Fibroblast of skin of back (primary cell): ENCODE measurements at places on chromosomes 7 and 10.
A peak's percentile ranks its signal among the peaks of the same experiment; 100 is the strongest.

GRCh38 chr7:42198974-42199668 is 37.9 kb downstream of the GLI3 start:
- peak; percentile 65 for DNase-seq

- no peak for DNase-seq
Measured at GRCh38 chr7:40093631-40094350, 40.6 kb downstream of the MPLKIP start.

- no peak for DNase-seq
Measured at GRCh38 chr7:38410056-38410455, 136.6 kb upstream of the TARP start.

DNA sequence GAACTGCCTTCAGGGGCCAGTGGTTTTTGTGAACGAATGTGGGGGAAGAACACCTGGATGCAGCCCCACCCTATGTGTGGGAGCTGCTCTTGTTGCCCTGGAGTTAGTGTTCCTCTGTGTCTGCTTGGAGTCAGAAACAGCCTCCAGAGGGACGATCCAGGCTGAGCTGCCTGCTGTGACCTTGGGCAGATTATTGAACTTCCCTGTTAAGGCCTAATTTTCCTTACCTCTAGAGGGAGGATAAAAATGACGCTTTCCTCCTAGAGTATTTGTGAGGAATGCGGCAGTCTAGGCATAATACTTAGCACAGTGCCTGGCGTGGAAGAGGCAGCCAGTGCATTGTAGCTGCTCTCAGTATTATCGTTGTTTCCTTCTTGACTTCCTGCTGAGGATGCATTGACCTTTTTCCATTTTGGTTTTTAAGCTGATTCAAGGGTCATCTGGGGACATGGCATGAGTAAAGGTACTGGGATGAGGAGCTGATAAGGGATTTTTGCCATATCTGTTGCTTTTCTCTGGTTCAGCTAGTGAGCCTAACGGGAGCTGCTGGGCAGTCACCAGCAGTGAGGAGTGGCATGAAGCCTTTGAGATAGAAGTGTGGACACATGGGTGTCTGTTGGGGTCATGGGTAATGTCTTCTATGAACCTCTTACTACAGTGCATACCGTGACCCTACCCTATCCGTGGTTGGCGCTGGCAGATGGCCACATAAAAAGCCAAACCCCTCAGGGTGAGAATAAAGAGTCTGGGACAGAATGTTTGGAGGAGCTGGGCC is 6.4 kb downstream of the ZFYVE27 start:
- DNase-seq = no peak

- DNase-seq = no peak
Measured at GRCh38 chr7:155360495-155361345, 63.0 kb downstream of the INSIG1 start.

- DNase-seq = no peak
Measured at GRCh38 chr7:100802951-100803350, 24.4 kb downstream of the EPHB4 start.

GRCh38 chr7:156927571-156928405 is 21.7 kb upstream of the NOM1 start:
- DNase-seq = no peak

DNA sequence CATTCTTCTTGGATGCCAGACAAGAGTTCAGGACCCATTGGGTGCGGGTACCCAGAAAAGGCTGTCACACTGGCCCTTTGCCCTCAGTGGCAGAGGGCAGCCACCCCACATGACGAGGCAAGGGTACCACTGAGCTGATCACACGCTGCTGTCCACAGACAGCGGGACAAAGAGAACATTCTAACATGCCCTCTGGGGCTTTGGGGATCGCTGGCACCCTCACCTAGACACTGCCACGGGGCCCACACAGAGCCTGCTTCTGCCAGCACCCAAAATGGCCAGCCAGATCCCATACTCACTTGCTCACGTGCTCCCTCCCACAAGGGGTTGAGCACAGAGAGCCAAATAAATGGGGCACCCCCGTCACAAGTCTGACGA is 16.7 kb upstream of the SPOCK2 start:
- no peak for DNase-seq

- no peak for DNase-seq
Measured at GRCh38 chr7:50640779-50641178, 75.6 kb upstream of the DDC start.
